ENCODE measurements at places on chromosomes 2 and 18.

DNA sequence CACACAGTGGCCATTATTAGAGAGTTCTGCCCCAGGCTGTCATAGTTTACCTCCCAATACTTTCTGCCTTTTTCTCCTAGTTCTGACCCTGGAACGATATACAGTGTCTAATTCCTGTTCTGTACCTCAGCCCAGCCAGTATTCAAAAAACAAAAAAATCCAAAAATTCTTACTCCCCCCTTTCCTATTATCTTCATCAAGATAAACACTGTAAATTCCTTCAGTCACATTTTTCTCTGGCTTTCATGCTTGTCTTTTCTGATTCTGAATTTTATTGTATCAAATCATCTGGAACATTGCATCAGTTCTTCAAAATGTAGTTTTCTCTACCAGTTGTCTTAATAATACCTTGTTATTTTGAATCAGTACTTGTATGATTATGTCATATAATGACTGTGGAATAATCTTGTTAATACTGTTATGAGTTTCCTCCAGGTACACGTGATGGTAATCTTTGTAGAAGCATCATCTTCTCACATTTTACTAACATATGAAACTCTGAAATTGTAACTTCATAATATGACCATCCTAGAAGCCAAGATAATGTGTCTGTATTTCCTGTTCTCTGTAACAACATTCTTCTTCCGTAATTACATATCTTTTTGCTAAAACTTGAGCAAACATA is 79.0 kb upstream of the NOSTRIN start:
- DNase-seq = no peak

DNA sequence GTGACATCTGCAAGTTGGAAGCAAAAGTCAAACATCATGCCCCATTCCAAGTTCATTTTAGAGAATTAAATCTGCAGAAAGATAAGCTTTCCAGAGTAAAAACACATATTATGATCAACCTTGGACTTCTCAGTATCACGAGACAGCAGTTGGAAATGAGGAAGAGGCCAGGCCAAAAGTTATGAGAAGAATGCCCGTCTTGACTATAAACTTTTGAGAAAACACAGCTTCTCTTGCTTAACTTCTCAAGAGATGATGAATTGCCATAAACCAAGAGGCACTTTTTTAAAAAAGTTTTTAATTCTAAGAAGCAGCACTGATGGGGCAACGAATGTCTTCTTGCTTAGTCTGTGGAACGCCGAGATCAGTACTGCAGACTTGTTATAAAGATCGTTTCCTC is 52.6 kb upstream of the NFU1 start:
- no peak for DNase-seq

DNA sequence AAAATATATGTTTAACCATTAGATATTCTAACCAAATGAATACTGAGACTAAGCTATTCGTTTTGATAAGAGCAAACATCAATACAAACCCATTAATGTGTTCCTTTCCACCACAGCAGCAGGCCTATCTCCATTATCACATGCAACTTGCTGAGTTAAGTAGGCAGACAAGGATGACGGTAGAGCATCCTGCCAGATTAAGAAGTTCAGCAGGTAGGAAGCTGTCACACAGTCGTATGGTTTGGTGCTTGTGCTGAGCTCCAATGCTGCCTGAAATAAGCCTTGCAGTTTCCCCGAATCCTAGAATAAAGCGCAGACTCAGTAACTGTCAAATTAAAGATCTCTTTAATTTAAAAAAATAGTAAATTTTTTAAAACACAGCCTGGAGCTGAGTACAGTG is 39.6 kb downstream of the THADA start:
- DNase-seq = no peak

DNA sequence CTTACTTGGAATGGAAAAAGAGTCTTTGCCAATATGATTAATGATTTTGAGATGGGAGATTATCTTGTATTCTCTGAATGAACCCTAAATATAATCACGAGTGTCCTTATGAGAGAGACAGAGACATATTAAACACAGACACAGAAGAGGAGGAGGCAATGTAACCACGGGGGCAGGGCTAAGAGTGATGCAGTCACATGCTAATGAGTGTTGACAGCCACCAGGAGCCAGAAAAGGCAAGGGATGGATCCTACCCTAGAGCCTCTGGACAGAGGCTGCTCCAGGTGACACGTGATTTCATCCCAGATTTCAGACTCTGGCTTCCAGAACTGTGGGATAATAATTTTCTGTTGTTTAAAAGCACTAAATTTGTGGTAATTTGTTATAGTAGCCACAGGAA is 679.6 kb downstream of the MBD2 start:
- no peak for DNase-seq

DNA sequence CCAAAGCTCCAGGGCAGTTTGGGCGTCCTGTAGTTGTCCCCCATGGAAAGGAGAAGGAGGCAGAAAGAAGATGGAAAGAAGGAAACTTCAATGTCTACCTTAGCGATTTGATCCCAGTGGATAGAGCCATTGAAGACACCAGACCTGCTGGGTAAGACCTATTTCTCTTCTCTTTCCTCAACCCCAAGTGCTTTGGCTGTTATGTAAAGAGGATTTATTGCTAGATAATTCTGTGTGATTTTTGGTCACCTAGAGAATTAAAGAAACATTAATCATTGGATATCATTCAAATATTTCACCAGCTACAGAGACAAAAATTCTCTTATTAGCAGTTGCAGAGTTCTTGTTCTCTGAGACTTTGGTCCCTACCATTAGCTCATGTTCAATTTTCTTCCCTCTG is 1.9 kb downstream of the GALNT5 start:
- DNase-seq = no peak

- no peak for DNase-seq
Measured at GRCh38 chr18:24801001-24801400, 340.6 kb downstream of the HRH4 start.

- DNase-seq = no peak
Measured at GRCh38 chr2:162885281-162886070, 46.9 kb upstream of the KCNH7 start.

DNA sequence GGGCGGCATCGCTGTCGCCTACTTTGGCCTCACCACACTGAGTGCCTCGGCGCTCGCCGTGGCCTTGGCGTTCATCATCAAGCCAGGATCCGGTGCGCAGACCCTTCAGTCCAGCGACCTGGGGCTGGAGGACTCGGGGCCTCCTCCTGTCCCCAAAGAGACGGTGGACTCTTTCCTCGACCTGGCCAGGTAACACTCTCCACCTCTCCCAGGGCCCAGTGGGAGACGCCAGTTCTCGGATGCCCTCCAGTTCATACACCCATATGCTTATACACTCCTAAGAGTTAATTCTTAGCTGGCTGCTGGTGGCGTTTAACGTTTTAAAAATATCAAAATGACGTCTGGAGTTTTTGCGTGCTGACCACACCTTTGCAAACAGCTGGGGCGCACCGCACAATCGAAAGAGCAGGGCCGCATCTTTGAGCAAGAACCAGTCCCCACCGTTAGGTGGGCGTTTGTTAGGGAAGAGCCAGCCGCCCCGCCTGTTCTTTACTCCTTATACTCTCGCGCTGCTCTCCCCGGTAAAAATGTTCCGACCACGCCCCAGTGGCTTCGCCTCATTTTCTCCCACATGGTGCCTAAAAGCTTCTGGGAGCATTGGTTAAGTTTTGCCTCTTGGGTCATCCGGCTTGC is 899 bp downstream of the SLC1A4 start:
- no peak for DNase-seq
